ENCODE measurements at places on chromosomes 16 and 17.

- peak; percentile 53 for DNase-seq
Observed at GRCh38 chr17:17303010-17303846, at the start of gene NT5M. Gene NT5M, plus strand, starts transcription at chr17:17303373. Its CDS starts 178 bp downstream, at chr17:17303551.

DNA sequence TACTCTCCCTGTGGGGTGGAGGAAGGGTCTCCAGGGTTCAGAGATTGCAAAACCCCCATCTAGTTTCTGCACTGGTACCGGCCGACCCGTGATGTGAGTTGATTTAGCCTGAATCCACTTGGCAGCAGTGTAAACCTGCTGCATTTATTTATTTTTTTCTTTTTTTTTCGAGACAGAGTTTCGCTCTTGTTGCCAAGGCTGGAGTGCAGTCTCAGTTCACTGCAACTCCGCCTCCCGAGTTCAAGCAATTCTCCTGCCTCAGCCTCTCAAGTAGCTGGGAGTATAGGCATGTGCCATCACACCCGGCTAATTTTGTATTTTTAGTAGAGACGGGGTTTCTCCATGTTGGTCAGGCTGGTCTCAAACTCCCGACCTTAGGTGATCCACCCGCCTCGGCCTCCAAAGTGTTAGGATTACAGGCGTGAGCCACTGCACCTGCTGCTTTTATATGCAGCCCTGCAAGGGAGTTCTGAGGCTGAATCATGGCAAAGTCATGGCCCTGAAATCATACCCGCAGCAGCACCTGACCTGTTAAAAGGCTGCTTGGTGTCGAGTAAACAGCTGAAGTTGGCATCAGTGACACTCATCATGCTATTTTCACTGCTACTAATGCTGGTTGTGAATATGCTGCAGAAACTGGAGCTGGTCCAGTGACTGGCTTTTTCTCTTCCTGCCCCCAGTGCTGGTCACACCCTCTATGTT lies 21.4 kb downstream of the DEXI start:
- DNase-seq: no peak

- DNase-seq: peak; percentile 36
Observed at GRCh38 chr16:23435500-23435899, 17.5 kb downstream of the COG7 start.

GRCh38 chr16:81873843-81874752 lies 95.0 kb downstream of the PLCG2 start:
- peak; percentile 38 for DNase-seq

DNA sequence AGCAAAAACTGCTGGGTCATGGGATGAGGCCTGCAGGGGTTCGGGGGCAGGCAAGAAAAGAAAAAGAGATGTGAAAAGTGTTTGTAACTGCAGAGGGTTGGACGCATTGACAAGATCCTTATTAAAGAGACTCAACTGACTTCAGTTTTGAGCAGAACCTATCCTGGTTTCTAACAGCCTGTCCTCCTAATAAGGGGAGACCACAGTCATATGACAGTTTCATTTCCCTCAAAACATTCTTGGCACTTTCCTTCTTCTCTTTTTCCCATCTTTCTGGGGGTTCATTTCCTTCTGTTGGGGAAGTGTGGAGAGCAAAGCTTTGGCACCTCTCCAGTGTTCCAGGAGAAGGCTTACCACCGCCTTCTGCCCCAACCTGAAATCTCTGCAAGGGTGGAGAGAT lies 118.5 kb downstream of the MAF start:
- no peak for DNase-seq

DNA sequence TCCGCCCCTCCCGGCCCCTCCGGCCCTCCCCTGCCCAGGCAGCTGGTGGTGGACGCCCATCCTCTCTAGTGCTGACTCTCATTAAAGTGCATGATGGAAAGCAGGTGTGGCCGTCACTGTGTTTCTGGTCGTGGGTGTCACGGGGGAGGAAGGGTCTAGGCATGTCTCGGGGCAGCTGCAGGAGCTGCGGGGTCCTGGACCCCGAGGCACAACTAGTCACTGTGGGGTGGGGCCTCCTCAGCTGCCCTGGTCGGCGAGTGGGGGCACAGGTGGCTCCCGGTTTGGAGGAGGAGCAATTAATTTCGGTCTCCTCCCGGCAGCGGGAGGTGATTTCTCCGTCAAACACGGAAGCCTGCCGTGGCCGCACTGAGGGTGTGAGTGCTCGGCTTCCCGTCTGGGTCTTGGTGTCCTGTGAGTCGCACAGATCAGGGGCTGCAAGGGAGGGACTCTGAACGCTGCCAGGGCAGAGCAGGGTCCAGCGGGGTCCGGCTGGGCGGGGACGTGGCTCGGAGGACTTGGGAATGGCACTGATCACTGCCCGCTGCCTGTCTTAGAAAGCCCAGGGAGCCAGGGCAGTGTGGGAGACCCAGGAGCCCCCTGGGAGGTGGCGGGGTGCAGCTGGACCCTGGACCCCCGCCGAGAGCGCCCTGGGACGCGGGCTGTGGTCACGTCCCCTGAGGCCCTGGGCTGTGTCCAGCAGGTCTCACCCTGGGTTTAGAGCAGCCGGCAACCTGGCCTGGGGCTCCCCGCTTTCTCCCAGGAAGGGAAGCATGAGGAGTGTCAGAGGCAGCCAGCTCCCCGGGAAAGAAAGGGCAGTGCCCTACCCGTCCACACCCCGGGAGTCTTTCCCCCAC lies 3.3 kb downstream of the TPSD1 start:
- DNase-seq: no peak

- no peak for DNase-seq
Observed at GRCh38 chr16:1902547-1903219, 15.5 kb downstream of the HS3ST6 start.

DNA sequence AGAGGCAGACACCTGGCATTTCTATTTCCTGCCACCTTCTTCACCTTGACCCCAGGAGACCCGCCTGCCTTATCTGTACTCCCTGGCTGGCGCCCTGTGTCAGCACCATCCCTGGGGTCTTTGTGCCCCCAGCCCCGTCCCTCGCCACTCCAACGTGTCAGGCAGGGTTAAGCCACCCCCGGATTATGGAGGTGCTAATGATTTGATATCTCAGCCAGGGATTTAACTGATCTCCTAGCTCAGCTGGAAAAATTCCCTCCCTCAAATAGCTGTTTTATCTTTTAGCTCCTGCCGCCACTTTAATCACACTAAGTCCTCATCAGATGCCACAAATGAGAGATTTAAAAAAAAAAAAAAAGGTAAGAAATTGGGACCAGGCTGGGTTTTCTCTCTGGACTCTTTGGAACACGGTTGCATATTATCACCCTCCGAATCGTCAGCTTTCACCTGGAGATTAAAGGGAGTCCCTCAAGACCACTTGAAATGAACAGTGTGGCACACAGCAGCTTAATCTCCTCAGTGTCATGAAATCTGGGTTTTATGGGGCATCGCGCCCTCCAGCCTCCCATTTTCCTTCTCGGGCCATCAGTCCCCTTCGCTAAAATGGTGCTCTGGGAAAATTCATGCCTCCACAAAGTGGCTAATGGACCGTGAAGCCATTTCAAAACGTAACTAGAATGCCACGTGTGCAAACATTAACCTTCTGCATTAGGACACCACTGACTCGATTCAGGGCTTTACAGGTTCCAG lies 26.2 kb upstream of the WFDC1 start:
- DNase-seq: no peak

GRCh38 chr17:63611354-63611753 lies 10.7 kb downstream of the TACO1 start:
- DNase-seq: no peak

DNA sequence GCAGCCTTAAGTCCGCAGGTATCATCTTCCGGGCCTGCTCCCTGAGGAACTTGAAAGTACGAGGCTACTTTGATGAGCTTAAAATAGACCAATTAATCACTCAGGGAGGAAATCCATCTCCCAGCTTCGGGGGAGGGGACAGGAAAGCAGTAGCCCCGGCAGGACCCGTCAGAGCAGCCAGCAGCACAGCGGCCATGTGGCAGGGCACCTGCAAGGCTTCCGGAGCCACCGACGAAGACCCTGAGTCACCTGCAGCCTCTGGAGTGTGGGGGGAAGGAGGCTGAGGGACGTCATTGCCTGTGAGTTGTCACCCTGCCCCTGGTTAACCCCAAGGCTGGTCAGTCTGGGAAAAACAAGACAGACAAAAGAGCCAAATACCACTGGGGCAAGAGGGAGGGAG lies 4.4 kb upstream of the CYB561 start:
- no peak for DNase-seq

DNA sequence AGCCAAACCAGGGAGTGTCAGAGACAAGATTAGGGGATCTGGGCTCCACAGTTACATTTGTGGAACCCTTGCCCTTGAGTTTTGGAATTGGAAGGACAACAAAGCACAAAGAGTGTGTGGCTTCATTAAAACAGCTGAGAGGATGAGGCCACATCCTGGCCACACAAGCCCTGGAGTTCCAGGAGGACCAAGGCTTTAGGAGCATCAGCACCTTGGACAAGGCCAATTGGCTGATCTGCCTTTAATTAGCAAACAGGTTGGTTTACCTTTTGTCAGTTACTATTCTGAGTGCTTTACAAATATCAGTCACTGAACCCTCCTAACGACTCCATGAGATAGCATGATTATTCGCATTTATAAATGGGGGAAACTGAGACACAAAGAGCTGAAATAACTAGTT lies 54.7 kb downstream of the SLC6A2 start:
- no peak for DNase-seq

- DNase-seq: no peak
Observed at GRCh38 chr16:14002416-14002990, 68.6 kb upstream of the MRTFB start.

- DNase-seq: no peak
Observed at GRCh38 chr16:1531638-1531910, 1.9 kb upstream of the TMEM204 start.

- DNase-seq: no peak
Observed at GRCh38 chr17:73250851-73251640, 10.6 kb downstream of the CPSF4L start.

DNA sequence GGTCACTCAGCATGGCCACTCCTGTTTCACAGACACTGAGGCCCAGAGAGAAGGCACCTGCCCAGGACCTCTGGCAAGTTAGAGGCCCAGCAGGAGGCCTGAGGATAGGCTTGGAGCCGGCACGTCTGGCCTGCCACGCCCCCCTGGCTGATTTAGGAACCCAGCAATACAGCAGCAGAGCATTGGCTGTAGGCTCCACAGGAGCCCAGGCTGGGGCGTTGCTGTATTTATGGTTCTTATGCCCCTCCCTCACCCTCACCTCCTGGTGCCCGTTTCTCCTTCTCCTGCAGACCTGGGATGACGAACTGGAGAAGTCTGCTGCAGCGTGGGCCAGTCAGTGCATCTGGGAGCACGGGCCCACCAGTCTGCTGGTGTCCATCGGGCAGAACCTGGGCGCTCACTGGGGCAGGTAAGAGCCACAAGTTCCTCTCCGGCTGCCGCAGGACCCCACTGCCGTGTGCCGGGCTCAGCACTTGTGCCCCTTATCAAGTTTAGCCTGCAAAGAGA lies 25.8 kb downstream of the CRISPLD2 start:
- no peak for DNase-seq

DNA sequence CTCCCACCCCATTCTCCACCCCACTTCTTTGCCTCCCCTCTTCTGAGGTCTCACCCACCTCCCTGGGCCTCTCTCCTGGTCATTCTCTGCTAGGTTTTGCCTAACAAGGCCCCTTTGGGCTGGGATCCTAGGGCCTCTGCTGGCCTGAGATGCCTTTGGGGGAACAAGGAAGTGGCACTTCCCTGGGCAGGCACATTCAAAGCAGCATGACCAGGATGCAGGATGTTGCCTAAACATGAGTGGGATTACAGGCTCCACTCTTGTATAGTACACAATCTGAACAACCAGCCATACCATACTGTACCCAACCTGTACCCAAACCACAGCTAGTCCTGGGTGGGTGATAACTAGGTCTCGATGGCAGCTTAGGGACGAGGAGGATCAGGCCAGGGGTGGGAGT lies 9.0 kb downstream of the GALK1 start:
- no peak for DNase-seq

- no peak for DNase-seq
Observed at GRCh38 chr17:64015447-64015846, 5.0 kb downstream of the ICAM2 start.

DNA sequence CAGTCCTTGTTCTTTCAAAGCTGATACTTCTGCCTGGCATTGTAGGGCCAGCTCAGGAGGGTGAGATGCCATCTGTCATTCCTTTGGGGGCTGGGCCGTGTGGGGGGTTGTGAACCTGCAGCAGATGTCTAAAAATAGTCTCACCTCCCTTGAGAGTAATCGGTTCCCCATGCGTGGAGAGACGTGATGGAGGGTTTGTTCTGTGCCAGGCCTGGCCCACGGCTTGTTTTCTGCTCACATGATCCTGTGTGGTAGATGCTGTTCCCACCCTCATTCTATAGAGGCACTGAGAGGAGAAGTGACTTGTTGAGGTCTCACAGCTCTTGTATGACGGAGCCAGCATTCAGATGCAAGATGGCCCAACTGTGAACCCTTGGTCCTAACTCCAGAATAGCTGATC lies 4.6 kb downstream of the IRF8 start:
- DNase-seq: no peak

DNA sequence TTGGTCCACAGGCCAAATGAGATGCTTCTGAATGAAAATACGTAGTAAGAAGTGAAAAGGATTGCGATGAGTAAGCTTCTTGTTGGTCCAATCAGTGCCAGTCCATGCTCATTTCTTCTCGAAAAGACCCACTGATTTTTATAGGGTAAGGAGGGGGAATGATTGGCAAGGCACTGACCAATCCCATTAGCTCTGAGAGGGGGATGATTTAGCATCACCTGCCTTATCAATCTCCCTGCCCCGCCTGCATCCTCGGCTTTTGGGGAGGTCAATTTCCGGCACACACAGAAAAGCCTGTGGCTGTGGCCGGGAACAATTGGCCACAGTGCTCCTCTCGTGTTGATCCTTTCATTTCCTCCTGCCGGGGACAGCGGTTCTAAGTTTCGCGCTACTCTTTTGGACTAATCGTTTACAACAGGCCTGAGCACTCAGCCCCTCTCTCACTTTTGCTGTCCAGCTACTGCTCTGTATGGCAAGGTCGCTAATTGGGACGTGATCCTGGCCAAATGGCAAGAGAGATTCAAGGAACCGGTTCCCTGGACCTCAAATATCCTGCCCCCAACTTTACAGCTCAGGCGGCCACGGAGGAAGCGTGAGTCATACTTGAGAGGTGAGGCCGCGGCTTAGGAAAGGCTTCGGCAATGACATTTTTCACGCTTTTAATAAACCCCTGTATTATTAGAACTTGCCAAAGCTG lies 43.1 kb downstream of the TBX4 start:
- DNase-seq: peak; percentile 70

- DNase-seq: peak; percentile 89
Observed at GRCh38 chr16:28534542-28535373, 4.0 kb downstream of the NUPR1 start.

GRCh38 chr16:53895851-53896250 lies 191.9 kb downstream of the FTO start:
- DNase-seq: no peak

DNA sequence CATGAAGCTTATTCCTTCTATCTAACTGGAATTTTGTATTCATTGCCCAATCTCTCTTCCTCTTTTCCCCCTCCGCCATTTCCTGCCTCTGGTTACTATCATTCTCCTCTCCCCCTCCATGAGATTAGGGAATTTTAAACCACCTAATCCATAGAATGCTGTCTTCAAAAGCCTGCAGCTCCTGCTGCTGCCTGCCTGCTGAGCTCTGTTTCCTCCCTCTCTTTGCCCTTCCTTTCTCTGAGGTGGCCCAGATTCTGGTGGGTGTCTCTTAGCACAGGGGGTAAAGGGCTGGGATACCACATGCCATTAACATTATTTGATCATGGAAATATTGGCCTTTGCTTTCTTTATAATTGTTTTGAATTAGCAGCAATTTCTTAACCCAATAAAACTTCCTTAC lies 241.6 kb downstream of the CNTNAP4 start:
- DNase-seq: no peak
